ENCODE measurements at places on chromosomes 12 and 14. TPM values are rescaled to one million over a fixed set of nuclear protein-coding genes. Genes with fewer than 3 reads are reported as not detected.

- DNase-seq, result no peak
These were observed 8.9 kb downstream of the KRT4 start for GRCh38 chr12:52805000-52805399.

DNA sequence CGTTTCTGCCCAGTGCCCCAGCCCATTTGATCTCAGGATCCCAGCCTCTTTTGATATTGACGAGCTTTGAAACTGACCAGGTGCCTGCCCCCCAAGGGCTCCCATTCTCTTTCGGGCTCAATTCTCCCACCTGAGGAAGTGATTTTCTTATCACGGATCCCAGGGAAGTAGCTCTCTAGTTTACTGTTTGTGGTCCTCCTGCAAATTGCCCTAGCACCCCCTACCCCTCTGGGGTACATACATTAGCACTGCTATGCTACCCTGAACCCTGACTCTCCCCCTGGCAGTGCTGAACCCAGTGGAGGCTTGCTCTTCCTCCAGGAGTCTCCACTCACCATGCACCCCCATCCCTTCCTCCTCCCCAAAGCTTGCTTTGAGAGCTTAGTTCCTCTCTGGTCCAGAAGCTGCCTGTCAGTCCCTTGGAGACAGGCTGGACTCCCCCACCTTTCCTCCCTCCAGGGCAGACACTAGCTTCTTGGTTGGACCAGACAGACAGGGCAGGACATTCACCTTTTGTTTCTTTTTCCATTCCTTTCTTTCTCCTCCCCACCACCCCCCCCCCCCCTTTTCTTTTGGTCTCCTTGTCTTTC lies 4.4 kb upstream of the TBX3 start:
- no peak for DNase-seq

- DNase-seq, result no peak
These were observed 12.8 kb downstream of the CLSTN3 start for GRCh38 chr12:7142809-7143465.

Gene ADIPOR2
- 23.3 TPM for total RNA-seq

Gene SERPINA6
- not detected for total RNA-seq

GRCh38 chr12:51245476-51246253 lies 7.0 kb downstream of the DAZAP2 start:
- DNase-seq, result no peak

DNA sequence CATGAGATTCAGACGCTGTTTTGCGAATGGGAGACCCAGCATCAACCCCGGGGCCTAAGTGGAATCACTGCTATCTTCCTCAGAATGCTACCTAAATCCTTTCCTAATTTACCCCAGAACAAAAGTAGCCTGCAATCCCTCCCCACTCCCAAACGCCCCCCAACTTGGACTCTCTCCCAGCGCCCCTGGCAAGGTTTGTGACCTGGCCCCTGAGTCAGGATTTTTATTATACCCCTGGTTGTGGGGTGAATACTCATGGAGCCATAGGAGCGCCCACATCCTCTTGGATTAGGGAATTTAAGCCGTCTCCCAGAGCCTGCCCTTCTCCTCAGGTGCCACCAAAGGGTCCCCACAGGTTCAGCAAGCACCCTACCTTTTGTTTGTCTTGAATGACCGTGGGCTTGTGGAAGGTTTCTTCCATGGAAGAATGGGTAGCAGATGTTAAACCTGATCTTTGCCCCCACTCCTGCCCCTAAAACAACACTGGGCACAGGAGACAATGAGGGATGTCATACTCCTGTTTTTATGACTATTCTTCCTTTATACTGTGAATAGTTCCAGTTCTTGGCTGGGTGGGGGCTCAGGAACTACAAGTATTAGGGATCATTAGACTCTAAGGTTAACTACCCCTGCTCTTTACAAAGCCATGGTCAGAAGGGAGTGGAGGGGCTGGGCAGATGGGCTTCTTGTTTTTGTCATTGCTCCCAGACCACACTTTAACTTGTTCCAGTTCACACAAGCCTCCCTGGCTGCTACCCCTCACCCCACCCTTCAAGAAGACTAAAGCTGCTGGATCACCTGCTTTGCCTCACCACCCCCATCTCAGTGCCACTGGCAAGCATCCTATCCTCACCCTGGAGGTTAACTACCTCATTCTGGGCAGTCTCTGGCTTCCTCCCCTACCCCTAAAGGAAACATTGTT lies 630 bp downstream of the MYL6B start:
- no peak for DNase-seq

Gene CLEC4C
- total RNA-seq, result not detected

DNA sequence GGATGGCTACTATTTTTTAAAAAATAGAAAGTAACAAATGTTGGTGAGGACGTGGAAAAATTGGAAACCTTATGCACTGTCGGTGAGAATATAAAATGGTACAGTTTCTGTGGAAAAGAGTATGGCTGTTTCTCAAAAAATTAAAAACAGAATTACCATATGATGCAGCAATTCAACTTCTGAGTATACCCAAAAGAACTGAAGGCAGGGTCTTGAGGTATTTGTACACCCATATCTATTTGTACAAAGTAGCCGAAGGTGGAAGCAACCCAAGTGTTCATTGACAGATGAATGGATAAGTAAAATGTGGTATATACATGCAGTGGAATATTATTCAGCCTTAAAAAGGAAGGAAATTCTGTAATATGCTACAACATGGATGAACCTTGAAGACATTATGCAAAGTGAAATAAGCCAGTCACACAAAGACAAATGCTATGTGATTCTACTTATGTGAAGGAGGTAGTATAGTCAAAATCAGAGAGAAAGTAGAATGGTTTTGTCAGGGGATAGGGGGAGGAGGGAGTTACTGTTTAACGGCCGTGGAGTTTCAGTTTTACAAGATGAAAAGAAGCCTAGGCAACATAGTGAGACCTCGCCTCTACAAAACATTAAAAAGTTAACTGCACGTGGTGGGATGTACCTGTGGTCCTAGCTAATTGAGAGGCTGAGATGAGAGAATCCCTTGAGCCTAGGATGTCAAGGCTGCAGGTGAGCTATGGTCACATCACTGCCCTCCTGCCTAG lies 38.4 kb upstream of the CCT2 start:
- no peak for DNase-seq

DNA sequence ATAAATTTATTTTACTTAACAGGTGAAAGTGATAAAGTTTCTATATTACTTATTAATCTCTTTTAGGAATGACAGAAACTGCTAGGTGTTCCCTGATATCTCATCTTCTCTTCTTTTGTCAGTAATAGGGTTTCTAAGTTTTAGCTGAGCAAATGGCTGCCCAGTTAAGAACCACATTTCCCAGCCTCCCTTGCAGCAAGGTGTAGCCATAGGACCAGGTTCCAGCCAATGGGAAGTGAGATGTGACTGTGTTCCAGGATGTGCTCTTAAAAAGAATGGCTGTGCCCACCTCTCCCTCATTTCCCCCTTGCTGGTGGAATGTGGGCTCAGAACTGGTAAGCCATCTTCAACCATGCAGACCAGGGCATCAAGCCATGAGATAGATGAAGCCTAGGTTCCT lies 165.6 kb downstream of the HELB start:
- DNase-seq, result no peak

DNA sequence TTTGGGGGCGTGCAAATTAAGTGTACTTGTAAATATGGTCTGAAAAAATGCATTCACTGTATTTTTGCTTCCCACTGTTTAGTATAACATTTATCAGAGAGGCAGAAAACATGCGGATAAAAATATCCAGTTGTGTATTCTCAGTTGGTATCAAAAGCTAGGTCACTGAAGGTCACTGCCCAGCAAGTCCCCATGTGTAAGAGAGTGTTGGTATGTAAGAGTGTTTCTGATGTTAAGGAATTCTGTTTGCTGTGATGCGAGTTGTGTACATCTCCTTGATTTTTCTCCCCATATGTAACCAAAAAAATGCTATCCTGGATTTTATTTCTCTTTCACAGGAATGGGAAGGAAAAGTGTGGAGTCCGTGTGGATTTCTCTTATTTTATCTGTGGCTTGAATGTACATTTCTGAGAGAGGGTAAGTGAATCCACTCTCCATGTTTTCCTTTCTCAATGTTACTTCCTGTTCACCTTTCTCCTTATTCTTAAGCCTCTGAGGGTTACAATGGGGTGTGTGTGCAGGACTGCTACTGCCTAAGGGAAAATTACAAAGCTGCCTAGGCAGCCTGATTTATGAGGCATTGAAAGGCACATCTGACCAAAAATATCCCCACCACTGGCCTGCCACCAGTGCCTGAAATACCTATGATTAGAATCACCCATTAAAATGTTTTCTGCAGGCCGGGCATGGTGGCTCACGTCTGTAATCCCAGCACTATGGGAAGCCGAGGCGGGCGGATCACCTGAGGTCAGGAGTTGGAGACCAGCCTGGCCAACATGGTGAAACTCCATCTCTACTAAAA lies 97.9 kb upstream of the USP44 start:
- DNase-seq, result no peak

DNA sequence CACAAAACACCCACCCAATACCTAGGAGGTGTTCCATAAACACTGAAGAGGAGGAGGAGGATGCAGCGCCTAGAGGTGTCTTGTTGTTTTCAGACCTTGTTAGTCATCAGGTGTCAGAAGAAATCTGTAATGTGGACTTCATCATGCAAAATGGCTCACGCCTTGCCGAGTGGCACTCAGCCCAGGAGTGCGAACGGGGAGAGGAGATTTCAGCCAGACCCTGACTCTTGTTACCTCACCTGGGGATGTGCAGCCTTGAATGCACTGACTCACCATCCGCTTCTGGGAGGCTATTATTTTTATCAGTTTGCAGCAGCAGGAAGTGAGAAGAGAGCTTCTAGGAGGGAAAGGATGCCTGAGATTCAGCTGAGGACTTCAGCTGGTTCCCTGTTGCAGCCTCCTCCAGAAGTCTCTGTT lies 48.2 kb upstream of the PLXNC1 start:
- no peak for DNase-seq

DNA sequence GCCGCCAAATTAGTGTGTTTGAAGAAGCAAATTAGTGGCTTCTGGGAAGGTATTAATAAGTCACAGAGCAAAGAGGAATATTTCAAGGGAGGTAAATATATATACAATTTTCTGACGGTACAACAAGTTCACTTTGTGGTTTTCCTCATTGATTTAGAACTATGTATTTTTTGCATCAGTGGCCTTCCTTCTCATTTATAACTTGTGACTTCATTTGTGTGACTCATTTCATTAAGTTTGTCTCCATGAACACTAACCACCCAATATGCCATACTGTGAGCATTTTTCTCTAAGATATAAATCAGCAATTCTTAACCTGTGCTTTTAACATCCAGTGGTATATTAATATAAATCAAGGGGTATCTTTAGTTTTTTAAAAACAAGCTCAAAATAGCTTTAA lies 29.3 kb upstream of the ARHGAP5 start:
- no peak for DNase-seq
